HFF-Myc (cell line): ENCODE measurements at places on chromosomes 2 and 18.

DNA sequence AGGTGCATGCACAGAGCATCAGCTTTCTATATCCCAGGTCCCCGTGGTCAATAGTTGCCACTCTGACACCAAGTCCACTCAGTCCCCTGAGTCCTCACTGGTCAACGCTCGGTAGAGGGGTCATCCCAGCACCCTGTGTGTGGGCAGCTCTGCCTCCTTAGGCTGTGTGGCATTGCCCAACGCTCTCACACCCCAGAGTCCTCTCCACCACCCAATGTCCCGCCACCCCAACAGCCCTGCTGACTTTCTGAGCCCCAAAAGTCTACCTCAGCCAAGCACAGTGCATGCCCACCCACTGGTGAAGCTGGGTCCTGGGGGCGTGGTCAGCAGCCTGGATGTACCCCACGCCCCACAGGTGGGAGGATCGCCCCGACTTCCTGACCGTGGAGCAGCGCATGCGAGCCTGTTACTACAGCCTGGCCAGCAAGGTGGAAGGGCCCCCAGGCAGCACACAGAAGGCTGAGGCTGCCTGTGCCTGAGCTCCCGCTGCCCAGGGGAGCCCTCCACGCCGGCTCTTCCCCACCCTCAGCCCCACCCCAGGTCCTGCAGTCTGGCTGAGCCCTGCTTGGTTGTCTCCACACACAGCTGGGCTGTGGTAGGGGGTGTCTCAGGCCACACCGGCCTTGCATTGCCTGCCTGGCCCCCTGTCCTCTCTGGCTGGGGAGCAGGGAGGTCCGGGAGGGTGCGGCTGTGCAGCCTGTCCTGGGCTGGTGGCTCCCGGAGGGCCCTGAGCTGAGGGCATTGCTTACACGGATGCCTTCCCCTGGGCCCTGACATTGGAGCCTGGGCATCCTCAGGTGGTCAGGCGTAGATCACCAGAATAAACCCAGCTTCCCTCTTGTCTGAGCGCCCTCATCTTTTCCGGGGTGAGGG is 25.9 kb downstream of the ZAP70 start:
- DNase-seq, result no peak

GRCh38 chr2:46487667-46488335 is 8.4 kb downstream of the TMEM247 start:
- peak; percentile 39 for DNase-seq

DNA sequence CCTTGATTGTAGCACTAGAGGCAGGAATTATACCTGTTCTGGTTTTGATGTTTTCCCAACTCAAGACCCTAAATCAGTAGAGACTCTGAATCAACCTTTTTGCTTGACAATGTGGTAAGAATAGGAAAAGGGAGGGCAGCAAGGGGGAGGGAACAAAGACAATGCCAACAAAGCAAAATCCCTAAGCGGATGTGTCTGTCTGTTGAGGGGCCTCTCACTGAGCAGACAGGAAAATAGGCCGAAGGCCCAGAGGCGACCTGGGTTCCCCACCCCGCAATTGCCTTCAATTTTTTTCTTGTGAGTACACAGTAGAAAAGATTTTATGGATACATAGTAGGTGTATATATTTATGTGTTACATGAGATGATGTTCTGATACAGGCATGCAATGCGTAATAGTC is 75.6 kb downstream of the MAP4K4 start:
- no peak for DNase-seq

GRCh38 chr2:179861027-179861415 is 391 bp downstream of the ZNF385B start:
- no peak for DNase-seq

DNA sequence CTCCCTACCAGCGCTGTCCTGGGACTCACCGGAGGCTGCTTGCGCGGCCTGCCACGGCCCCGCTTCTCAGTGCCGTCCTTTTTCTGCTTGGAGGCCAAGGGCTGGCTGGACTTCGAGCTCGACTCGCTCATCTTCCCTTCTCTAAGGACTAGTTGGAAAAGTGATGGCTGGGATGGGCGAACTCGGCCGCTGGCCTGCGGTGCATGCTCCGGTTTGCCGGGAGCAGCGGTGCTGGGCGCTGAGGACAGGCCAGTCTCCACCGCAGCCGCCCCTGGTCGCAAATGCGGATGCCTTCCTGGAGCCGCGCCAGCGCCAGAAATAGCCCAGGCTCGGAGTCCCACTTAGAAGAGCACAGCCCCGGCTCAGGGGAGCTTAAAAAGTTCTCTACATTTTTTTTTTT is 3.1 kb downstream of the C2orf81 start:
- no peak for DNase-seq

- DNase-seq, result no peak
Observed at GRCh38 chr2:42787788-42788477, 4.5 kb downstream of the HAAO start.

- no peak for DNase-seq
Observed at GRCh38 chr2:41947701-41948396, 100.0 kb upstream of the PKDCC start.

- no peak for DNase-seq
Observed at GRCh38 chr2:205816268-205816667, 134.0 kb downstream of the NRP2 start.

- no peak for DNase-seq
Observed at GRCh38 chr2:108612514-108613183, 78.4 kb downstream of the LIMS1 start.

- no peak for DNase-seq
Observed at GRCh38 chr18:56715121-56715520, 64.0 kb downstream of the WDR7 start.

GRCh38 chr2:30022444-30023071 is 101.2 kb upstream of the ALK start:
- no peak for DNase-seq

- DNase-seq, result no peak
Observed at GRCh38 chr18:35730691-35731370, 149.3 kb downstream of the GALNT1 start.

DNA sequence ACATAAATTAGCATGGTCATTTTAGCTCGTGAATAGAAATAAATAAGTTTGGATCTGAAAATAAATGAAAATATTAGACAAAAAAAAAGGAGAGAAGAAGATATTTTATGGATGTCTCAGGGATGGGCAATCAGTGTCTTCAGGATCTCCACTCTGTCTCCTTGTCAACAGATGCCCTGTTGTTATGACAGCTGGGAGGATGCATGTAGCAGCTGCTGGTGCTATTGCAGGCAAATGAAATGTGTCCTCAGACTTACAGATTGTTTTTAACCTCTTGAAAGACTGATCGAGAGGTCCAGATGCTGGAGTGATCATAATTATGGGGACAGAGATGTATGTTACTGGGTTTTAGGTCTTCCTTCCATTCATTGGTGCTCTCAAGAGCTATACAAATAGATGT is 24.7 kb upstream of the ARL4C start:
- DNase-seq, result no peak

- DNase-seq, result no peak
Observed at GRCh38 chr2:129642526-129643043, 336.9 kb upstream of the RAB6C start.

DNA sequence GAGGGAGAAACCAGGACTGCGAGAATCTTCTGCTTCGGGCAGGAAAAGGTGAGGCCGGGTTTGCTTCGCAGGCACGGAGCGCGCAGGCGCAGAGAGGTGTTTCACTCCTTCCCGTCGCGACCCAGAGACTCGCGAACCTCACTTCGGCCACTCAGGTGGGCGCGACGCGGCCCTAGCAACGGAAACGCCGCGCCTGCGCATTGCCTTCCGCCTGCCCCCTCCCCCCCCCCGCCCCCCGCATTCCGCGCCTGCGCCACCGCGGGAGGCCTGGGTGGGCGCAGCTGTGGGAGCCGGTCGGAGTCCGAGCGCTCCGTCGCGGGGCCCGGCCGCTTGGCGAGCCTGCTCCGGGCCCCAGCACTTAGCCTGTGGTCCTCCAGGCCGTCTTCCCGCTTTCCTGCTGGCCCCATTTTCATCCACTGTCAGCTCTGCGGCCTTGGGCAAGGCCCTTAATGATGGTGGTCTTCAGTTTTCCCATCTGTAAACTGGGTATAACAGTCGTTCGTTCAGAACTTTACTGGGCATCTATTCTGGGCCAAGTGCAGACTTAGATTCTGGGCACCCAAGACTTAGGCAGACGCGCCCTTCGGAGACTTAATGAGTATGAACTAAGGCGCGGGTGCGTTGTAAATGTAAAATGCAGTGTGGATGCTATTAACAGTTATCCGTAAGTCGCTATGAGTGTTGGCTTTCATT is 62.1 kb upstream of the ACKR3 start:
- DNase-seq, result no peak

GRCh38 chr2:75077909-75078308 is 119.5 kb downstream of the POLE4 start:
- DNase-seq, result no peak

DNA sequence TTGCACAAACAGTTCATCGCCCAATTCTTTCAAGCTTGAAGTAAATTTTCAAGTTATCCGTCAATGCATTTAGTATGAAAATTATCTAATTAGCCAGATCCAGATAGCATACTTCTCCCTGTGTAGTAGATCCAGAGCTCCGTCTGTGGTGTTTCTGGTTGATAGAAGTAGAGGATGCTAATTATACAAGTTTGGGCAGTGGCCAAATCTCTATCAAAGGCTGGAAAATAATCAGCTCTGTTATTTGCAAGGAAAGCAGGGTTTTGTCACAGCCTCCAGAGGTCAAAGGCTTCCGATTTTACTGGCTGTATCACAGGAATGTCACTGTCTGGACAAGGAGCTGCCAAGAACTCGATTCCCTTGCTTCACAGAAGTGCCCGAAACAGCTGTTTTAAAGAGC is 28.6 kb downstream of the LRRC30 start:
- no peak for DNase-seq

- DNase-seq, result no peak
Observed at GRCh38 chr18:13362607-13363006, 144.0 kb downstream of the LDLRAD4 start.

GRCh38 chr2:176268976-176269318 is 295 bp upstream of the MTX2 start:
- DNase-seq, result no peak

- DNase-seq, result no peak
Observed at GRCh38 chr2:240431661-240432424, 3.6 kb upstream of the GPC1 start.

DNA sequence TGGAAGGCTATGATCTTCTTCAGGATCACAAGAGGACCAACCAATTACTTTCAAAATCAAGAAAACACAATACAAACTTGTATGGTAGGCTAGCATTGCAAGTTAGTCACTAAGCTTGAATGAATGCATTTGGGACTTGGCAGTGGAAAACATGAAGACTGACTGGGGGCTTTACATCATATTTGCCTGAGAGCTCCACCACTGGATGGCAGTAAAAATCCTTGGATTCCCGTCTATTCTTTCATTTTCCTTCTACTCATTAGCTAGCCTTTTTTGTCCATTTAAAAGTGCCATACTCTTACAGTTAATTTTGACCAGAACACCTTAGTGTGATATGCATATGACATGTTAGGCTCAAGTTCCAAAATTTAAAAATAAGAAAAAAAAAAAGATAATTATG is 63.5 kb upstream of the RASGRP3 start:
- DNase-seq, result no peak

DNA sequence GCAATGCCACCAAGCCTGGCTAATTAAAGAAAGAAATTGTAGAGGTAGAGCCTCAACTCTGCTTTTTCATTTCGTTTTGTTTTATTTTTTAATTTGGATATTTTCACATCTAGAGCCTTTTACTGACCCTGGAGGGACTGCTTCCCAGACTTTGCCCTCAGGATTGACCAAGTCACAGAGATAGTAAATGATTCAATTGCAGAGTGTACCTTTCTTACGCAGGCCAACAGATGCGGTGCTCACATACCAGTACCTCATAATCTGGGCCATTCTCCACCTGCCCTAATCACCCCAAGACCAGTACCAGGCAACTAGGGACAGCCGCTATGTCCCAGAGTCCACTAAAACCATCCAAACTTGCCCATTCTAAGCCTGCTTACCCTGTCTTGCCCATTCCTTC is 110.8 kb downstream of the DDX1 start:
- no peak for DNase-seq

DNA sequence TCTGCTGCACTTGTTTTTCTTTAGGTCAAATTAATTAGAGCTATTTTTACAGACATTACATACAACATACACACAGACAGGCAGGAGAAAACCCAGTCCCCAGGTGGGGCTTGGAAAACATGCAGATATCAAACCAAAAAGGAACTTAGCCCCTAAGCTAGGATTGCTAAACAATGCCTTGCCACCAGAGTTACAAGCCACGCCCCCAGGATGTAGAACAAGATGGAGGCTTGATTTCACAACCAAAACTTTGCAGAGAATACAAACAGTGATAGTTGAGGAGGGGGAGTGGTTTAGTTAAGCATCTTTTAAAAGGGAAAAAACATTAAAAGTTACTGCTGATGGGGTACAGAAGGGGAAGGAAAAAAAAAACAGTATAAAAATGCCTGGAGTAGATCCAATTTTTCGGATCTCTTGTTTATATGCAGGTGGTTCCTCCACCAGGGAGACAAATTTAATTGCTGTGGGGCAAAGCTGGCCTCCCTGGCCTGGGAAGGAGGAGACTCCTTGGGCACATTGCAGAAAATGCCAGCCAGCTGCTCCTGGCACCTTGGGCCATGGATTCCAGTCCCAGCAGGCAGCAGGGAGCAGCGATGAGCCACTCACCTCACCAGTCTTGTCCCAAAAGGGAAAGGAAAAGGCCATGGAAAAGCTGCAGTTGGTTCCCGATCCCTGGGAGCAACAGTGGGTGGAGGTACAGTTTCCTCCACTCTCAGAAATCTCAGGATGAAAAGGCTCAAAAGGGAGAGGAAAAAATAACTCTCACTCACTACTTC is 348.4 kb upstream of the REG3G start:
- no peak for DNase-seq

DNA sequence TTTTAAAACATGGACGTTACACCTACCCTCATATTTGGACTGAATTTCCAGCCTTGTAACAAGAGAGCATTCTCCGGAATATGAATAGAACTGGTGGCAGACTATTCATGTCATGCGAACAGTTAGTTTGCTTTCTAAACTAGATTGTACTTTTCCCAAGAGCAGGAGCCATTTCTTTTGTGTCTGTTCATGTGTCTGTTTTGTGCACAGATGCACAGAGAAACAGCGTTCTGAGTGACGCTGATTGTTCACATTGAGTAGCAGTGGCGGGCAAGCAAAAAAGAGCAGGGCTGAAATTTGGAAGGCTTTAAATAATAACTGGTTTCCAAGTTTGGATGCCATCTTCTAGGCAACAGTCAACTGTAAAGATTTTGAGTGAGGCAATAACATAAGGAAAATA is 200.3 kb downstream of the NRXN1 start:
- DNase-seq, result no peak

DNA sequence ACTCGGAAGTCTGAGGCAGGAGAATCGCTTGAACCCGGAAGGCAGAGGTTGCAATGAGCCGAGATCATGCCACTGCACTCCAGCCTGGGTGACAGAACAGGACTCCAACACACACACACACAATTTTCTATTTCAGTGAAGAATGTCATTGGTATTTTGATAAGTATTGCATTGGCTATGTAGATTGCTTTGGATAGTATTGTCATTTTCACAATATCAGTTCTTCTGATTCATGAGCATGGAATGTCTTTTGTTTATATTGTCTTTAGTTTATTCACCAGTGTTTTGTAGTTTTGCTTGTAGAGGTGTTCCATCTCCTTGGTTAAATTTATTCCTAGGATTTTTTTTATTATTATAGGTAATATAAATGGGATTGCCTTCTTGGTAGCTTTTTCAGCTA is 693.4 kb upstream of the SYT4 start:
- no peak for DNase-seq
